Activated T-helper 1 cell treated with Interleukin-2 at 50 U/mL for 16 hours (primary cell): ENCODE measurements at places on chromosomes 2 and 18.

DNA sequence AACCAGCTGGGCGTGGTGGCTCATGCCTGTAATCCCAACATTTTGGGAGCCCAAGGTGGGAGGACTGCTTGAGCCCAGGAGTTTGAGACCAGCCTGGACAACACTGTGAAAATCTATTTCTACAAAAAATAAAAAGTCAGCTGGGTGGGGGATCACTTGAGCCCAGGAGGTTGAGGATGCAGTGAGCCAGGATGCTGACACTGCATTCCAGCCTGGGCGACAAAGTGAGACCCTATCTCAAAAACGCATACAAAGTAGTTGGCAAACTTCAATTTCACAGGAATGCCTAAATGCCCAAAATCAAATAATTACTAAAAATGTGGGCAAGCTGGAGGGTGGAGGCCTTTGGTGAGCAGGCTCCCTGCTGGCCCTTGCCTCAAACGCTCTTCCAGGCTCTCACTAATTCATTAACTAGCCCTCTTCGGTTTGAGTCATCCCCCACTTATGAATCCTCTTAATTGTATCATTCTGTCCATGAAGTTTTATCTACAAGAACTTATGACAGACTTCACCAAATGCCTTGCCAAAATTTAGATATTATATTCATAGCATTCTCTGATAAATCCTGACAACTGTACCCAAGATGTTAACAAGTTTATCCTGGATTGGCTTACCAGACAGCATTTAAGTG is 68.7 kb upstream of the ZFP36L2 start:
- no peak for DNase-seq

DNA sequence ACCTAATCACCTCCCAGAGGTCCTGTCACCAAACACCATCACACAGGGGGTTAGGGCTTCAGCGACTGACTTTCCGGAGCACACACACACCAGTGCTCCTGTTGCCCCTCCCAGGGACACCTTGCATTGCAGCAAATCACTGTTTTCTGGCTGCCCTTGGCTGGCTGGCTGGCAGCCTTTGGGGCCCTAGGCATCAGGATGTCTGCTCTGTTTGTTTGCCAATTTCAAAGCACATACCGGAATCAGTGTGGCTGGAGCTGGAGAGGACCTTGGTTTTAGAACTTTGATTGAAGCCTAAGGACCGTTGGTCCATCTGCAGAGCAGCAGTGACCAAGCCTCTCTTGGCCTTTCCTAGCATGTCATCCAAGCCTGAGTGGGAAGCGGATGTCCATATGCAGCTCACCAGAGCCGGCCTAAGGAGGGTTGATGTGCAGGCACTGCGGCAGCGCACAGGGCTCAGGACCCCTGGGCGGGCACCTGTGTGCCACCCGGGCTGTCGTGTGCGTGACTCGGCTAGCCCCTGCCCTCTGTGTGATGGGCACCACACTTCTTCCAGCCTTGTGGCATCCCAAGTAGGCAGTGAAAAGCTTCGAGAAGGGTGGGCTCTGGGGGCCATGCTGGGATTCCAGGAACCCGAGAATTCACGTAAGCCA is 62.1 kb downstream of the GBX2 start:
- no peak for DNase-seq

DNA sequence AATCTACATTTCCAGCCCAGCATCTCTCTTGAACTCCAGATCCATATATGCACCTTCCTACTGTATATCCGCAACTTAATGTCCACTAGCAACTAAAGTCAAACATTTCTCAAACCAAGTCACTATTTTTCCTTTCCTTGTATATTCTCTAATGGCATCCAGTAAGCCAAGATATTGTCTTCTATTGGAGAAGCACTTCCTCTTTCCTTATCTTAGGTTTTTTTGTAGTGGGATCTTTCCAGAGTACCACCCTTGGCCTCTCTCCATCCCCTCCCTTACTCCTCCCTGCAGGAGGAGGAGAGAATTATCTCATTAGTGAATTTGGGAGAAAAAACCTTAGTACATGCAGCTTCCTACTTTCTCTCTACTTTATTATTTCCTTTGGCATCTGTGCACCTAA is 8.7 kb upstream of the DYNC1I2 start:
- no peak for DNase-seq

DNA sequence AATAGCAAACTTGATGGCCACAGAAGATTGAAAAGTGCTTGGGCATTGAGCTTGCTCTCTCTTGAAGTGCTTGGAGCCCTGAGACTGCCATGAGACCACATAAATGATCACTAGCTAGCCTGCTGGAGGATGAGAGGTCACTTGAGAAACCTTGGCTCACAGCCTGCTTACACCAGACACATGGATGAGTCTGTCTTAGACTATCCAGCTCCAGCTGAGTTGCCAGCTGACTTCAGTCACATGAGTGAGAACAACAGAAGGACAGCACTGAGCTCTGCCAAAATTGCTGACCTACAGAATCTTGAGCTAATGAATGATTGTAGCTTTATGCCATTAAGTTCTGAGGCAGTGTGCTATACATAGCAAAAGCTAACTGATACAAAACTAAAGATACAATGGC is 18.1 kb downstream of the NABP1 start:
- no peak for DNase-seq

DNA sequence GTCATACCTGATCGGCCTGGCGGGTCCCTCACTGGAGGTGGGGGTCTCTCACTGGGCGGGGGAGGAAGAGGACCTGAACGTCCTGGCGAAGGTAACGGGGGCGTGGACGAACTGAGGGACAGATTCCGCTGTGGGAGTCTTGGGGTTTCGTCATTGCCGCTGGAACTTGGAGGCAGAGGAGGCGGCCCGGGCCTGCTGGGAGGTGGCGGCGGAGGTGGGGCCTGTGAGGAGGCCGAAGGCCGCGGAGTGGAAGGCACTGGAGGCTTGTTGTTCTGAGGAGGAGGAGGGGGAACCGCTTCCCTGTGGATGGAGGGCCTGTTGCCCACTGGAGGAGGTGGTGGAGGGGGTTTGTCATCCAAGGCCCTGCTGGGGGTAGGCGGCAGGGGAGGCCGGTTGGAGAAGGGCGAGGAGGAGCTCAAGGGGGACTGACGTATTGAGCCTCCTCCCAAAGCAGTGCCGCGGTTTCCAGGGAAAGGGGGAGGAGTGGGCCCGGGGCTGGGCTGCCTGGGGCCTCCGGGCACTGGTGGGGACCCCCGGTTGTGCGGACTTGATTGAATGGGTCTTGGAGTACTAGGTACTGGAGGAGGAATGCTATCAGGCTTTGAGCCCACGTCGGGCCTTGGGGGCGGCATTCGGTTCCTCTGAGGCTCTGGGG is 25.8 kb downstream of the WIPF1 start:
- DNase-seq: no peak

GRCh38 chr2:98334439-98335078 is 11.7 kb upstream of the CNGA3 start:
- no peak for DNase-seq

- DNase-seq: no peak
Measured at GRCh38 chr2:41294331-41294730, 753.5 kb upstream of the PKDCC start.

DNA sequence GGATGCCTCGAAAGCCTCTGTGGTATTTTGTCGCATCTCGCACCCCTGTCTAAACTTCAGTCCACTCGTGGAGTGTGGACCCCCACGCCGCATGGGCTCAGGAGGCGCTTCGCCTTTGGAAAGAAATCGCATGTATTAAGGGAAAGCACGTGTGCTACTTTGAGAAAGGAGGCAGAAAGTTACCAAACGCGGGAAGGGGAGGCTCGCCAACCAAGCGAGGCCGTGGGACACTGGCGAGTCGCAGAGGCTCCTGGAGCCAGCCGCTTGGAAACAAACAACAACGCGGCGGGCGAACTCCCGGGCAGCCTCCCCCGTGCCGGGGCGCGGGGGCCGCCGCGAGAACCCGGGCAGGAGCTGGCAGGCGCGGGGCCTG is 455 bp upstream of the AGAP1 start:
- DNase-seq: no peak
